RKO (cell line): ENCODE measurements at places on chromosomes 12 and 14.

- DNase-seq, result no peak
These were observed 839.6 kb downstream of the GALC start for GRCh38 chr14:87153391-87153790.

DNA sequence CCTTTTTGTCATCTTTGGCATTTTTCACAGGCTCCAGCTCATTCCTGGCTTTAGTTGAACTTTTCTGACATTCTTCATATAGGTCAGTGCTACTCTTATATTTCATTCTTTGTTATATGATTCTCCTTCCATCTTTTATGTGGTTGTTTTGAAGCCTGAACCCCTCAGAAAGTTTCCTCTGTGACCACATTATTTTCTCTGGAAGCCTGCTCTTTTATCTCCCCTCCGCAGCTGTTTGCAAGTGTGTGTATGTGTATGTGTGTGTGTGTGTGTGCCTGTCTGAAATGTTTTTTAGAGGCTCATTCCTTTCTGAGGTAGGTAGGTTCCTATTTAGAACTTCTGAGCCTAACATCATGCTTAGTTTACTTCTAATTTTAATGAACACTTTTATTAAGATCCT lies 47.6 kb downstream of the ANO4 start:
- no peak for DNase-seq

DNA sequence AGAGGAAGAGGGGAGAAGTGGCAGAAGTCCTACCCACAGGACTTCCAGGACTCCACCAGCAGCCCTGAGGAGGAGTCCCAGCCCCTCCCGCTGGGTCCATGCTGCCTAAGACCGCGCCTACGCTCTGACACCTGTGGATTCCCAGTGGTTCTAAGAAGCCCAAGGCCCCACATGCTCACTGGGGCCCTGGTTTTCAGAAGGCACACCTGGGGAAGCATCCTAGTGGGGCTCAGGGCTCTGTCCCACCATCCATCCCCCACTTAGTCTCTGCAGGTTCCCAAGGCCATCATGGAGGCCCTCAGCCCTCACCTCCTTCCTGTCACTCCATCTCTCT lies 32.6 kb downstream of the ACTN1 start:
- no peak for DNase-seq

- peak; percentile 3 for DNase-seq
These were observed 2.4 kb downstream of the LRIG3 start for GRCh38 chr12:58917699-58918468.

GRCh38 chr12:47835831-47836155 lies 16.1 kb upstream of the HDAC7 start:
- DNase-seq, result no peak

GRCh38 chr14:22923746-22924145 lies 4.8 kb upstream of the RBM23 start:
- no peak for DNase-seq

- DNase-seq, result no peak
These were observed 314.6 kb downstream of the ADAMTS20 start for GRCh38 chr12:43237238-43237879.

DNA sequence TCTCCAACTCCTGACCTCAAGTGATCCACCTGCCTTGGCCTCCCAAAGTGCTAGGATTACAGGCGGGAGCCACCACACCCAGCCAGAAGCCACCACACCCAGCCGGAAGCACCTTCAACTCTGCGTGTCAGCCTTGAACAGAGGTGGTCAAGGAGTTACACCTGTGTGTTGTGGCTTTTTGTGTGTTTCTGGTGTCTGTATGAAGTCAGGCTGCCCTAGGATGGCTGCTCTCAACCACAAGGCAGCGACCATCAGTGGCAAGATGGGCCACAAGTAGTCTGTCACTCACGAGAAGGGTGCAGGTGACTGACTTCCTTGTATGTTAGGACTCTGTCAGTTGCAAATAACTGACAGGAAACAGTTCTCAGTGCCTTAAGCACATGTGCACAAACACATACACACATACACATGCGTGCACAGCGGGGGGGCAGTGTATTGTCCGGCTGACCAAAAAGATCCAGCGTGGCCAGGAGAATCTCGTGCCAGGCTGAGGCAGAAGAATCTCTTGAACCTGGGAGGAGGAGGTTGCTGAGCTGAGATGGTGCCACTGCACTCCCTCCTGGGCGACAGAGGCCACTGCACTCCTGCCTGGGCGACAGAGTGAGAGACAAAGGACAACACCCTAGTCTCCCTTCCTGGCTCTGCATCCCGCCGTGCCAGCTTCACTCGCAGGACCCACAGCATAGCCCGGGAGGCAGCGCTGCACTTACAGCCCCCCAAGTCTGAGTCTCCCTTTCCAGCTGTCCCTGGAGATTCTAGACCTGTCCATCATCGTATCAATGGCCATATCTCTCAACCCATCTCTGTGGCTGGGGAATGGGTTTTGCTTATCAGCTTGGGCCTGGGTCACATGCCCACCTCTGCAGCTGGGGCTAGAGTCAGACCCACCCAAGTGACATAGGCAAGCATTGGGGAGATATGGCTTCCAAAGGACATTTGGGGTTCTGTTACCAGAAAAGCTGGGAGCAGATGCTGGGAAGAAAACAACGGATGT lies 13.7 kb downstream of the P2RX4 start:
- DNase-seq, result no peak

- no peak for DNase-seq
These were observed 13.1 kb downstream of the ARMH4 start for GRCh38 chr14:58138714-58139482.

- DNase-seq, result no peak
These were observed 126.1 kb upstream of the MAX start for GRCh38 chr14:65228436-65228835.

DNA sequence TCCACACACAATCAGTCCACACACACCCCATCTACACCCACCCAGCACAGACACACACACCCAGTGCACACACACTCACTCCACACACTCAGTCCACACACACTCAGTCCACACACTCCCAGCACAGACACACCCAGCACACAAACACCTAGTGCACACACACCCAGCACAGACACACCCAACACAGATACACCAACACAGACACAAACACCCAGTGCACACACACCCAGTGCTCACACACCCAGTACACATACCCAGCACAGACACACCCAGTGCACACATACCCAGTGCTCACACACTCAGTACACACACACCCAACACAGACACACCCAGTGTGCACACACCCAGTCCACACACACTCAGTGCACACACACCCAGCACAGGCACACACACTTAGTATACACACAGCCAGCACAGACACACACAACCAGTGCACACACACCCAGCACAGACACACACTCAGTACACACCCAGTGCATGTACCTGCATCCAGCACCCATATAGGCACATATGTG lies 63.8 kb downstream of the ADGRD1 start:
- DNase-seq, result no peak

- DNase-seq, result no peak
These were observed 455.3 kb upstream of the PDE3A start for GRCh38 chr12:19912991-19913390.

GRCh38 chr12:64912516-64913255 lies 88.2 kb downstream of the TBC1D30 start:
- DNase-seq, result no peak
